DMS 273 treated with DMSO at 0.1 percent for 48 hours (cell line): ENCODE measurements at places on chromosomes 5 and 9.

DNA sequence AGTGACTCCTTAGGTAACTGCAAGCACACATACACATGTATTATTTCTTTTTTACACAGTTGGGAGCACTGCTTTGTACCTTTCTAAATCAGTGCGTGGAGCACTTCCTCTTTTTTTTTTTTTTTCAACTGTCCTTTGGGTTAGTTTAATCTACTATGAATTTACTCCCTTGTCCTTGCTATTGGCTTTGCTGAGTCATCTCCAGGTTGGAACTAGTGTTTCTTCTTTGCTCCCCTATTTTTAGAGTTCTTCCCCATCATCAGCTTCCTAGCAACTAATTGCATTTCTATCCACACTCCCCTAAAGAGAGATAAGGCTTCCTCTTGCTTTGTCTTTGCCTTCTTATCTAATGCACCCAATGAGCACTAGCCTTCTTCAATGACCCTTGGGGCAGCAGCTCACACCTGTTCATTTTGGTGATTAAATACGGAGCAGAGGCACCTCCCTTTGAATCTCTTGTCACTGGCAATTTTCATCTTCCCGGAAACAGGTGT lies 24.3 kb downstream of the S100Z start:
- no peak for DNase-seq

DNA sequence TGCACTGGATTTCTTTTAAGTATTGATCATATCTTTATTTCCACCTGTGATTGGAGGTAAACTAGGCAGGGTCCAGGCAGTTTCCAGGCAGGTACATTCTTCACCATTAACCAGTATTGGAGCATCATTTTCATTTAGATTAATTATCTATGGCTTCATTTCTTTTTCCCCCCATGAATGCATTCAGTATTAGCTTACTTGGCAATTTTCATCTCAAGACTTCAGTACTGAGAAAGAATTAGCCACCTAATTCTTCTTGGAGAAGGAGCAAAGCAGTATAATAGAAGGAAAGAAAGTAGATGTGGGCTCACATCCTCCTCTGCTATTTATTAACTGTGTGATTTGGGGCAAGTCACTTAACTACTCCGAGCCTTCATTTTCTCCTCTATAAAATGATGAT lies 208.8 kb downstream of the RFK start:
- no peak for DNase-seq

- DNase-seq, result no peak
These were observed 130.9 kb downstream of the SUSD1 start for GRCh38 chr9:112044186-112044585.

DNA sequence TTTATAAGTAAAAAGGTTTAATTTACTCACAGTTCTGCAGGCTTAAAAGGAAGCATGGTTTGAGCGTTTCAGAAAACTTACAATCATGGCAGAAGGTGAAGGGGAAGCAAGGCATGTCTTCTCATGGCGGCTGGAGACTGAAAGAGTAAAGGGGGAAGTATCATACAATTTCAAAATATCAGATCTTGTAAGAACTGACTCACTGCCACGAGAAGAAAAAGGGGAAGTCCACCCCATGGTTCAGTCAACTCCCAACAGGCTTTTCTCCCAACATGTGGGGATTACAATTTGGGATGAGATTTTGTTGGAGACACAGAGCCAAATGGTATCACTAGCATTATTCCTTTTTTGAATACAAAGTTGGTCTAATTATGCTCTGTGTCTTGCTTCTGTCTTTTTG lies 627.9 kb upstream of the ST8SIA4 start:
- DNase-seq, result no peak

DNA sequence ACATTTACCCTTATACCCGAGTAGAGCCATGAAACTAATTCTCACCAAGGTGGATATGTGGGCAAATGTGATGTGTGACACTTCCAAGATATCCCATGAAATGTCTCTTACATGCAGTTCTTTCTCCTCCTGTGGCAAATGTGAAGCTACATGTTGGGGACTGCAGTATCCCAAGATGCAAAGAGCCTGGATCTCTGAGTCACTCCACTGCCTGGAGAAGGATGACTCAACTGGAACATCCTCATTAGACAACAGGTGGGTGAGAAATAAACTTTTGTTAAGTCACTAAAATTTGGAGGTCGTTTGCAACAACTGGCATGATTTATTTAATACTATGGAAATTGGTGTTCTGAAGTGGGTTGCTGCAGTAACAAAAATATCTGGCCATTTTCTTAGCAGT lies 36.5 kb upstream of the TENT4A start:
- DNase-seq, result no peak

- DNase-seq, result no peak
These were observed 107.9 kb downstream of the RASGRF2 start for GRCh38 chr5:81068063-81068462.

GRCh38 chr9:6715755-6716643 lies 41.8 kb upstream of the KDM4C start:
- DNase-seq, result no peak

DNA sequence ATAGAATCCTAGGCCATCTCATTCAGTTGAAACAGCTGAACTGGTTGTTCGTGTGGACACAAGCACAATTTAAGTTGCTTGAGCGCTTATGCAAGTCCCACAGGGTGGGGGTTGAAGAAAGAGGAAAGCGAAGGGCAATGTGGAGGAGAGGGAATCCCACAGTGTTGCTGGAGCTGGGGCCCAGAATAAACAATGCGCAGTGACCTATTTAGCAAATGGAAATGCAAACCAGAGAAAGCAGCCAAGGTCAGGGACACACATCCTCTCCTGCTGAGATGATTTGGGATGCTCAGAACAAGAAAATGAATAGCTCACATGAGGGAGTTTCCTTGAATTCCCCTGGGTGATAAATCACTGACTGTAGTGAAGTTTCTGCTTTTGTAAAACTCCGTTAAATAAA lies 838.3 kb downstream of the TLE4 start:
- DNase-seq, result no peak

DNA sequence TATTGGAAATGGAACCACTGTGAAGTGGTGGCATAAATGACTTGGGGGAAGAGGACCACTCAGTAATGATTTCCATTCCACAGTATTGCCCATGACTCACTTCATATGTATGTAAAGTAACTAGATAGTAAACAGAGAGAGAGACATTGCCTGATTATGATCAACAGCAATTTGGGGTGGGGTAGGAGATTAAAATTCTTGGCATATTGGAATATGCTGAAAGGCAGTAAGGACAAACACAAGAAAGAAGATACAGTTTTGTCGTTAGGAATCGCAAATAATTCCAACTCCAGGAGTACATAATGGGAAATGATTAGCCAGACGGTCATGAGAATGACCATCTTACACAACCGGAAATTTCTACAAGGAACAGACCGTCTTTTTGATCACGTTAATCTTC lies 1.5 kb upstream of the HMGCS1 start:
- no peak for DNase-seq

DNA sequence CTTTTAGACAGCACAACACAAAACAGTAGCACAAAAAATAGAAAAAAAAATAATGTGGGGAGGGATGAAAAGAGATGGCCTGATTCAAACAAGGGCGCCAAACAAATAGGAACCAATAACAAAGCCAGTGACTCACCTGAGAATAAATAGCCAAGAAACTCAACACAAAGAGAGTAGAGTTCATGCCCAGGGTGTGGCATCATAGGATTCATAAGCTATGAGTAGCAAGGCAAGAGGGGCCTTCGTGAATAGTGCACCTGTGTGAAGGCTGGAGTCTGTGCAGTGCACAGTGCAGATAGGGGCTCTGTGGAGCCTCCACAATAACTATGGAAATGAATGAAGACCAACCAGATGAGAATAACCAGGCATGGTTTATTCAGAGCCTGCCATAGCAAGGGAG lies 541.7 kb downstream of the SPOCK1 start:
- DNase-seq, result no peak

DNA sequence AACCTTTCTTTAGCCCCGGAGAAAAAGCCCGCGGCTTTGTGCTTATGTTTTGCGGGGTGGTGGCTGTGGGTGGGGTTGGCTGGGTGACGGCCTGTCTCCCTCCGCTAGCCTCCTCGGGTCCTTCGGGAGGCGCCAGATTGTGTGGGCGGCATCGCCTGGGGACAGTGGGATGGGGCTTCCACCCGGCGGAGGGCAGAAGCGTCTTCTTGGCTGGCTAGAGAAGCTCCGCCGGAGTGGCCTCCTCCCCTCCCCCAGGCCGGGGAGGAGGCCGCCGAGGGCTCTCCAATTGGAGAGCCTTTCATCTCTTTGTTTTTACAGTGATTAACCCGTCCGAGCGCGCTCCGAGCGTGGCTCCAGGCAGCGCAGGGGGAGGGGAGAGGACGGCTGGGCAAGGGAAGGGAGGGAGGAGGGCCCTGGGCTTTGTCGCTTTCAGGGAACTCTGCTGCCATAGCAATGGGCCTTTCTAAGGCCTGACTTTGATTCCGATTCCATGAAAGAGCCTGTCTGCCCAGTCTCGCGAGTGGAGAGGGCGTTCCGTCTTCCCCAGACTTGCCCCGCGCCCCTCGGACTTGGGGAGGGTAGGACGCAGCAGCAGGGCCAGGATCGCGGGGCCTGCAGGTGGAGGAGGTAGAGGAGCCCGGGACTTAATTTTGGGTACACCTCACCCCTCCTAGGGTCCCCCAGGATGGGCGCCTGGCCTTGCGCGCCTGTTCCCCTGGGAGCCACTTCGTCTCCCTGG lies 36.7 kb upstream of the TIFAB start:
- DNase-seq, result peak; percentile 66

DNA sequence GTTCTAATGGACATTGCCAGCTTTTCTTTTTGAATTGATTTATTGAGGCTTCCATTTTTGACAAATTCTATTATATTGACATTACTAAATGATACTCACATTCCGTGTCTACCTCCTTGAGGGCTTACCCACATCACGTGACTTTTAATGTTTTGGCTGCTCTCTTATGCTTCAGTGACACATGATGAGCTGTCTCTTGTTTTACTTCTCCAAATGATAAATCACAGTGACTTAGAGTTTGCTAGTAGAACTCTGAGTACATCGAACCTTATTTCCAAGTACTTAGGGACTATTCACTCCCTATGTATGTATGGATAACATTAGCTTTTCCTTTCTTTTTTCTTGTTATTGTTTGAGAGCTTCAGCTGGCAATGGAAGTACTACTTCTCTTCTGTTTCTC lies 169.8 kb upstream of the KCNN2 start:
- DNase-seq, result no peak

- DNase-seq, result no peak
These were observed 88.7 kb upstream of the FAM169A start for GRCh38 chr5:74954919-74955318.

DNA sequence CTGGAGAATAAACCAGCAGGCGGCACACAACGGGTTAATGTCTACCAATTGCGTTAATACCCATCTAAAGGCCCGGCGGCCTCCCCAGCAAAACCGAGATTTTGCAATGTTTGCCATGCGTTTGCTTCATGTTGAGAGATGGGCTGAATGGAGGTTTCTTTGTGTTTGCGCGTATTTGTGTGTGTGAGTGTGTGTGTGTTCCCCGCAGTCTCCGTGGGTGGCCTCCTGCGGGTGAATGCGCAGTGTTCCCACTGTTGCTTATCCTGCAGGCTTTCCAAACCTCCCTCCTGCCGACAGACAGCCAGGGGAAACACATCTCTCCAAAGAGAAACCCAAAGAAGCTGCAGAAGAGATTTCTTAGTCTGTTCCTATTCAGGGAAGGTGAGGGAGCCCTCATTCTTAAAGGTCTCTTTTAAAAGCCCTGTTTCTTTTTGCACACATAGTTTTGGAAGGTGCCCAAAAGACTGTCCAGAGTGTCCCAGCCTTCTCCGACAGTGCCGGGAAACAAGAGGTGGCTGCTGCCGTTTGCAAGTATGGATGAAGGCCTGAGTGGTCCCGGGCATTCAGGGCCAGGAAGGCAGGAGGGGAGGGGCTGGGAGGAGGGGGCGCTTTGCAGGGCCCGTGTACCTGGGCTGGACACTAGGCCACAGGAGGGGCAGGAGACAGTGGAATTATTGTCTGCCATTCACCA lies 103.8 kb upstream of the ERCC6L2 start:
- no peak for DNase-seq

DNA sequence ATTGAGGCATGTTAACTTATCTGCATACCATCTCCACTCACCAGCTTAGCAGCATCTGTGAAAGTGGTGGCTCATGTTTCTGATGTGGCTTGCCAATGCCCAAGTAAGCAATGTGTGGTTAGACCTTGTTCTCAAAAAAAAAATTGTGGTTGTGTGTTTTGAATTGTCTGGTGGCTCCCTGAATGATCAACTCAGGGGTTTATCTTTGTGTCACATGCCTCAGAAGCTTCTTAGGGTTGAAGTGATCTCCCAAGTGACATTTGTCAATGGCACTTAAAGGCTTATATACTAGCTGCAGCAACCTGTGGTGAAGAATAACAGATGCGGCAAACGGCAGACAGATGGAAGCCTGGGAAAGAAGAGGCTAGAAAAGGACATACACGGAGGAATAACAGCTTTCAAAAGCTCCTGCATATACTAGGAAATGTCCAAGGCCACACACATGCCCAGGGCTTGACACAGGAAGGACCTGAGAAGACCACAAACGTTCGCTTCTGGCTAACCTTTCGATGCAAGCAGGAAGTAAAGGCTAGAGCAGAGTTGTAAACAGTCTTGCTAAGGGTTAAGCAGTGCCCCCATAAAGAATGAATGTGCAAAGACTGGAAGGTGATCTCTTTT lies 42.2 kb upstream of the FSD1L start:
- peak; percentile 89 for DNase-seq

DNA sequence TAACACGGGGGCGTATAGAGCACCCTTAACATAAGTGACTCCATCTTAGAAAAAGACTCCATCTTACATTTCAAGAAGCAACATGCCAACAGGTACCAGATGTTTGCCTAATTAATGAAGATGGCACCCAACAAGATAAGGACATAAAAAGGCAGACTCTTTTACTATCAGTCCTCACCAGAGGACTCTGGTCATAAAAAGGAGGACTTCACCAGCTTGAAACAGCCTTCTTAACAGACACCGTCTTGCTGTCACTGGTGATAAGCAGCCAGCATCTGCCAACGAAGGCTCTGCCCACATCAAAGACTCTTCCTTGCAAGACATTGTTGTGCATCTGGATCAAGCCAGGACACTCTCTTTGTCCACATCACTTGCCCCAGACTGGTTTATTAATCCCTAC lies 80.3 kb downstream of the S1PR3 start:
- DNase-seq, result no peak

GRCh38 chr5:65480306-65480865 lies 1.3 kb downstream of the ADAMTS6 start:
- peak; percentile 55 for DNase-seq

GRCh38 chr5:143877196-143877595 lies 65.2 kb downstream of the HMHB1 start:
- no peak for DNase-seq

DNA sequence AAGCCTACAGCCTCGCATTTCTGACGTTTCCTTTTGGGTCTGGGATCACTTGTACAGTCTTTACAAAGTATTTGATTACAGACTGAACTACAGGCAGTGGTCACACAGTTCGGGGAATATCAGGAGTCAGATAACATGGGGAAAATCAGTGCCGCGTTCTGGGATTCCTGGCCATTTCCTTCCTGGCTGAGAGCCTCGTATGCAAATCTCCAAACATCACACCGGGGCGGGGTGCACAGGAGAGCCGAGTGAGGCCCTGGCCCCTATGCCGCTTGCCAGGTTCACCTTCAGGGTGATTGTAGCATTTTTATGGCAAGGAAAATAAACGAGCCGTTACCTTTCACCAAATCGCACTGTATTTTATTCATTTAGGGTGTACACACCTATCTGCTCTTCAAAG lies 29.6 kb upstream of the SLC9A3 start:
- DNase-seq, result no peak

GRCh38 chr9:91865041-91865440 lies 85.0 kb downstream of the ROR2 start:
- DNase-seq, result no peak

- DNase-seq, result no peak
These were observed 290.8 kb downstream of the DNAH5 start for GRCh38 chr5:13653709-13654108.
